CD4-positive, alpha-beta T cell treated with Interleukin-15 for 1 hour (primary cell): ENCODE measurements at places on chromosomes 3 and 15.

- DNase-seq = no peak
Measured at GRCh38 chr3:130725746-130726145, 20.9 kb downstream of the PIK3R4 start.

DNA sequence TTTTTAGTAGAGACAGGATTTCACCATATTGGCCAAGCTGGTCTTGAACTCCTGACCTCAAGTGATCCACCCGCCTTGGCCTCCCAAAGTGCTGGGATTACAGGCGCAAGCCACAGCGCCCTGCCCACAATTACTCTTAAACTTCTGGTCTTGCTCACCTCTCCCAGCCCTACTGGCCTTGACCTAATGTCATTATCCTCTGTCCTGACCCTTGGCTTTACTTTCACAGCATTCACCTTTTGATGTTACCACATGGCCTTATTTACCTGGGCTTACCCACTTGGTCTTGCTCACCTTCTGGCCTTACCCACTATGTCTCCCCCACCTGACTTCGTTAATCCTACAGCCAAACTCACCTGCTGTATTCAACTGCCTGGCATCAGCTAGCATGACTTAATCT lies 105.9 kb downstream of the IL12A start:
- DNase-seq = no peak

DNA sequence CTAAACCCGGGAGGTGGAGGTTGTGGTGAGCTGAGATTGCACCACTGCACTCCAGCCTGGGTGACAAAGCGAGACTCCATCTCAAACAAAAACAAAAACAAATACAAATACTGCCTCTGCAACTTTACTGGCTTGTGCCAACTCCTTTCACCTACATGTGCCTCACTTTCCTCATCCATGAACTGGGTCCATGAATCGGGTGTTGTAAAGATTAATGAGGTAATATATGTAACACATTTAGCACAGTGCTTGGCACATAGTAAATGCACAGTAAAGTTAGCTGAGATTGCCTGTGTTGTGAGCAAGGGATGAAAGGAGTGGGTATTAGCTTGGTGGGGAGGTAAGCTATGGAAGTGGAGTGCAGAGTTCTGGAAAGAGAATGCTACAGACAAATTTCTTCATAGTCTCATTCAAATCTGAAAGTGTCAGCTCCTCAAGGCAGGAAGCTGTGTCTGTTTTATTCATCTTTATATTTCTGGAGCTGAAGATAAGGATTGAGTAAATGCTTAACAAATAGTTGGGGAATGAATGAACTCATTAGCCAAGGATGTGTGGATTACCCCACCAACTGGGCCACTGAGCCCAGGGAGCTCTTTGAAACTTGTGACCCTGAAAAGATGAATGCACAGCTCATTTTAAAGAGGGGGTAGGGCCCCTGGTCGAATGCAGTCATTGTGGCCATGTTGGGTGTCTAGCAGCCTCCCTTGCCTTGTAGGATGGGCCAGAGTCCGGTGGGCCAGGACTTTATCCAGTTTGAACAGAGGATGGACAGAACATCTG lies 7.7 kb upstream of the CDCP1 start:
- no peak for DNase-seq

GRCh38 chr3:184597829-184598573 lies 36.4 kb downstream of the EPHB3 start:
- DNase-seq = no peak

DNA sequence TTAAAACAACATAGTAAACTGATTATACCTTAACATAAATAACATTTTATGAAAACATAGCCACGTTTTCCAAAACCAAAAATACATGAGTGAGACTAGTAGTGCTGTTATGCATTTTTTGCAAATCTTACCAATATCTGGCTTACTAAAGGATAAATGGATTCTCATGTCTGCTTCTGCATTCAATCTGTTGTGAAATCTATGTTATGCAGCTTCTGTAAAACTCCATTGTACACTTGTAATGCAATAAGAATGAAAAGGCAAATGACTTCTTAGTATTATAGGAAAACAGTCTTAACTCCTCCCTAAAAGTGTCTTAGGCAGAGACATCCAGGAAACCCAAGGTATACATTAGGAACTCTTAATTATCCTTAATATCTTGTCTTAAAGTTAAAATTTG lies 330.9 kb upstream of the THBS1 start:
- DNase-seq = no peak

DNA sequence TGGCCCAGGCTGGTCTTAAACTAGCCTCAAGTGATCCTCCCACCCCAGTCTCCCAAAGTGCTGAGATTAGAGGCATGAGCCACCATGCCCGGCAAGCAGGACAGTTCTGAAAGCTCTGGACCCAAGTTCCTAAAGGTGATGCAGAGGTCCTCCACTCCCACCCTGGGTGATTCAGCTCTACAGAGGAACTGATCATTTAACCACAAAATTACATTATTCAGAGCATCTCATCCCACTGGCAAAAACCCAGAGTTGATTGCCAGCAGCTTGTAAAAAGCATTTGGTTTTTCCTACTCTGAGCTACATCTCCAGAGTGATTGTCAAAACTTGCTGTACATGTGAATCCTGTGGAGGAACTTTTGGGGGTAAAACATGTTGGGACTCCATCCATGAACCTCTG lies 60.2 kb downstream of the SLTM start:
- no peak for DNase-seq

DNA sequence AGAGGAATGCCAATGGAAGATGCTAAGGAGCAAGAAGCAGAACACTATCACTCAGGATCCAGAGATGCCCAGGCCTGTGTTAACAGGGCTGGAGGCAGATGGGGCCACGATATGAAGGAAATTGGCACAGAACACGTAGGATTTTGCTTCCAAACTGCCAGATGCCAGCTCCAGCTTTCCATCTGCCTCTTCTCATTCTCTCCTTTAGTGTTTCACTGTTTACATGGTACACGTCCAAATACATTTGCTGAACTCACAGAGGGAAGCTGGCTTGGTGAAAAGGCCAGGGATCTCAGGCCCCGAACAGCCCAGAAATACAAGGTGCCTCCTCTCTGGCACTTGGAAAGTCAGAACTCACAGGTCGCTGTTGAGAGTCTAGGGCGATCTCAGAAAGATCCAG lies 187.0 kb downstream of the NTRK3 start:
- DNase-seq = no peak

DNA sequence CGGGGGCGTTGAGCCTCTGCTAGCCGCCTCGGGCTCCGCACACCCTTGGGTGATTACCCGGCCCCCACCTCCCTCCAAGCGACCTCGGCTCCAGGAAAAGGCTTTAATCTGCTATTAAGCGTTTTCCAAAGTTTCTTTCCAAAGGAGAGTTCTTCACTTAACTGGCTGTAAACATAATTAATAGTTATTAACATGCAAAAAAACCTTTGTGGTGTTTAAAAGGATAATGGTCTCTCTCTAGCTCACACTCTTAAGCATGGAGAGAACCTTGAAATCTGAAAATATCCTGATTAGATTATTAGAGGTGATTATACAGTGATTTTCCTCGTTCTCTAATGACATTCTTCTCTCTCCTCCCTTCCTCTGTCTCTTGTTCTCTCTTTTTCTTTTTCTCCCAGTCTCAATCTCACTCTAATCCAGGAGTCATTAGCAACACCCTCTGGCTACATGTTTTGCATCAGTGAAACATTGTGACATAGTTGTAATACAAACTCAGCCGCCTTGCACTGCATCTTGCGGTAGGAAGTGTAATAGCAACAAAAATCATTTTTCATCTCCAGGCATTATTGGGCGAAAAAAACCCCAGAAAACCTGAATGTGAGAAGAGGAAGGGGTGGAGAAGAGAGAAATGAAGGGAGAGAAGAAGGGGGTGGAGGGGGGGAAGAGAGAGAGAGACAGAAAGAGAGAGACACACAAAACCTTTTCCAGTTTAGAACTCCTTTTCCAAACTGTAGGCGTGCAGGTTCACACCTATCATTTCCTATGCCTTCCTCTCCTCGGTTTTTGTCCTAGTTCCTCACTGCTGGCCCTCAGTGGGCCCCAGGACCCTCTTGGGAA lies 24.4 kb downstream of the NR2F2 start:
- no peak for DNase-seq

- DNase-seq = no peak
Measured at GRCh38 chr3:197889204-197889930, 60.6 kb upstream of the RPL35A start.
